ENCODE measurements at places on chromosomes 16 and 17.

GRCh38 chr16:57709663-57710062, 15.1 kb downstream of the DRC7 start:
- no peak overlapping the region for H3K27ac ChIP-seq
- no peaks in the 10 kb centered on the region for H3K27me3 ChIP-seq
- H3K4me1 ChIP-seq = no peaks in the 10 kb centered on the region
- DNase-seq = no peak

- no peak overlapping the region for H3K4me3 ChIP-seq
- no peaks in the 10 kb centered on the region for H3K27me3 ChIP-seq
- H3K36me3 ChIP-seq = peaks cover 30% of the 10 kb centered on the region
- DNase-seq = no peak
These were observed 1.8 kb downstream of the COG1 start for GRCh38 chr17:73194514-73195222.

- DNase-seq = peak; percentile 66
- no peak overlapping the region for H3K4me3 ChIP-seq
- peaks cover 66% of the 10 kb centered on the region for H3K27me3 ChIP-seq
- H3K27ac ChIP-seq = no peak overlapping the region
- no peaks in the 10 kb centered on the region for H3K36me3 ChIP-seq
- H3K4me1 ChIP-seq = peaks cover 40% of the 10 kb centered on the region
These were observed 4.0 kb upstream of the DLX4 start for GRCh38 chr17:49964769-49965523.

DNA sequence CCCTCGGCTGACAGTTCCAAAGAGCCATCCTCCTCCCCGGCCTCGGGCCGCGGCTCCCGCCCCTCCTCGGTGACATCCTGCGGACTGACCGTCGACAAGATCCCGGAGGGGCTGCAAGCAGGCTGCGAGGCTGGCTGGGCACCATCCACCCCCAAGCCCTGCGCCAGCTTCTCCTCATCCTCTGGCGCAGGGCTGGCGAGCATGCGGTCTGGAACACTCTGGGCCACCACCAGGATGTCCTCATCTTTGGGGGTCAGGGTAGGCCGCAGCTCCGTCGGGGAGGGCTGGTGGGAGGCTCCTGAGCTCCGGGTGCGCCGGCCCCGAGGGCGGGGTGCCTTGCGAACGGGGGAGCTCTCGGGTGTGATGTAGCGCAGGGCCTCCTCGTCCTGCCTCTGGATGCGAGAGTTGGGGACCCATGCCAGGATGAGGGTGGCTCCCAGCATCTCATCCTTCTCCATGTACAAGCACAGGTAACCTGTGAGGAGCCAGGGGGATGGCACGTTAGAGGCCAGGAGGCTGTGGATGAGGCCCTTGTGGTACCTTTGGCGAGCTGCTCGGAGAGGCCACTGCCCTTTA, 25.3 kb downstream of the TBC1D16 start:
- H3K4me3 ChIP-seq = no peak overlapping the region
- H3K36me3 ChIP-seq = no peaks in the 10 kb centered on the region
- H3K27ac ChIP-seq = no peak overlapping the region
- DNase-seq = no peak
- H3K4me1 ChIP-seq = peaks cover 16% of the 10 kb centered on the region
- H3K27me3 ChIP-seq = no peaks in the 10 kb centered on the region

DNA sequence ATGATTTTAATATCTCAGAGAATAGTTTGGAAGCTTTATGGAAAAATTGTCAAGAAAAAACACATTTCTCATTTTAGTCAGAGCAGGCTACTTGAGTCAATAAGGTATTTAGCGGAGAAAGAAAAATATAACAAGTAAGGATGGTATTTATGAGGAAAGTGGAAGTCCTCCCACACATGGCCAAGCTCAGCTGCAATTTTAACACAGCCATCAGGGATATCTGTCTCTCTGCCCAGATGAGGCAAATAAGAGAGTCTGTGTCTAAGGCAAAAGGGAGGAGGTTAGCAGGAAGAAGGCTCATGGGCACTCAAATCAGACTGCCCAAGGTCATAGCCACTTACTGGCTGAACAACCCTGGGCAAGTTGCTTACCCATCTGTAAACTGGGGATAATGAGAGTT, 5.2 kb upstream of the CMTM2 start:
- H3K36me3 ChIP-seq = peaks cover 3% of the 10 kb centered on the region
- no peak overlapping the region for H3K27ac ChIP-seq
- DNase-seq = no peak
- no peak overlapping the region for H3K4me3 ChIP-seq
- H3K4me1 ChIP-seq = peaks cover 21% of the 10 kb centered on the region

- no peaks in the 10 kb centered on the region for H3K27me3 ChIP-seq
- H3K27ac ChIP-seq = no peak overlapping the region
- H3K4me3 ChIP-seq = no peak overlapping the region
- DNase-seq = no peak
These were observed 38.2 kb downstream of the RTN4RL1 start for GRCh38 chr17:1986783-1987451.

- peaks cover 22% of the 10 kb centered on the region for H3K36me3 ChIP-seq
- peaks cover 59% of the 10 kb centered on the region for H3K4me1 ChIP-seq
These were observed 3.8 kb downstream of the CBX4 start for GRCh38 chr17:79835470-79835899.

GRCh38 chr17:14469971-14470370, 169.1 kb downstream of the HS3ST3B1 start:
- no peaks in the 10 kb centered on the region for H3K36me3 ChIP-seq
- no peak for DNase-seq
- H3K27me3 ChIP-seq = no peaks in the 10 kb centered on the region

GRCh38 chr16:67648764-67649407, 3.9 kb downstream of the CARMIL2 start:
- no peak overlapping the region for H3K27ac ChIP-seq
- H3K4me1 ChIP-seq = peaks cover 22% of the 10 kb centered on the region

DNA sequence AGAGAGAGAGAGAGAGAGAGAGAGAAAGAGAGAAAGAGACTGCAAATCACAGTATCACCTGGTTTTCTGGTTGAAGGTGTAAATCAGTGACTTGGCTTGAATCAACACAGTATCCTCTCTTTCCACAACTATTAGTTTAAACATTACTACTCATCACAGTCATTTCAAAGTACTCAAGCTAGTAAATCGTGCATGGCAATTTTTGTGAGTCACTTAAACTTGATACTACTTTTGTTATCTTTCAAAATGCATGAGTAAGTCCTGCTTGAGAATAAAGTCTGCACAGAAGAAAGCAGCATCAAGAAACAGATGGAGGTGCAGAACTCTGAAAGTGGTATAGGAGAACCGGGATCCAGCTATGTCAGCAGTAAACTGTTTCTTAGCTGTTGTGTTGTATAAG, 535.4 kb downstream of the CDH8 start:
- H3K4me1 ChIP-seq = no peaks in the 10 kb centered on the region
- no peaks in the 10 kb centered on the region for H3K27me3 ChIP-seq
- DNase-seq = no peak
- no peak overlapping the region for H3K27ac ChIP-seq
- no peak overlapping the region for H3K4me3 ChIP-seq
- no peaks in the 10 kb centered on the region for H3K36me3 ChIP-seq

Data from natural killer cell (primary cell).